ENCODE measurements at places on chromosomes 1 and 21. TPM values are rescaled to one million over a fixed set of nuclear protein-coding genes. Genes with fewer than 3 reads are reported as not detected.

Gene MMP23B
- 38.1 TPM for polyA plus RNA-seq

Gene UQCRHL
- 1.6 TPM for polyA plus RNA-seq

Gene IGSF9
- 0.65 TPM for polyA plus RNA-seq

GRCh38 chr1:153352523-153352922 is 3.9 kb upstream of the PGLYRP4 start:
- peak; percentile 64 for DNase-seq

- DNase-seq = no peak
These were observed 7.1 kb downstream of the POU3F1 start for GRCh38 chr1:38039331-38040088.

DNA sequence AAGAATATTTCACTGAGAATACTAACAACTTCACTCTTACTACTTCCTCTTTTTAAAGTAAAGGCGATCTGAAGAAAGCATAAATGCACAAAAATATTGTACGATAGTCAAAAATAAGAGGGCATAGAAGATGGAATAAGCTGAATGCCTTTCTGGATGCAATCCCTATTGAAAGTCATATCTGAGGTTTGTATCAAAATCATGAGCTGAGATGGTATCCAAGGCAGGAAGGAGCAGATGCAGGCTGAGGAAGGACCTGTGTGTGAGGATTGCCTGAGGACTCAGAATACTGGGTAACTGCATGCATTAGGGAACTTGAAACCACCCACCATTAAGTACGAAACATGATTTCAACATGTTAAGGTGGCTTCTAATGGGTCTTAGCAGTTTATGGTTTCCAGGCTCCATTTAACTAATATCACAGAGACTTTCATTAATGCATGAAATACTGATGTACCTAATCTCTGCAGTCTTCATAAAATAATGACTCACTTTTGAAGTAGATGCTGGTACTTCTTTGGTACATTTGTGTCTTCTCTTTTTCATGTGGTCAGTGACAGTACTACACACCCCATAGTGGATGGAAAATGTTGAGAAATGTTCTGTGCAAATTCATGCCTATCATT is 29.6 kb upstream of the RGS1 start:
- DNase-seq = no peak

DNA sequence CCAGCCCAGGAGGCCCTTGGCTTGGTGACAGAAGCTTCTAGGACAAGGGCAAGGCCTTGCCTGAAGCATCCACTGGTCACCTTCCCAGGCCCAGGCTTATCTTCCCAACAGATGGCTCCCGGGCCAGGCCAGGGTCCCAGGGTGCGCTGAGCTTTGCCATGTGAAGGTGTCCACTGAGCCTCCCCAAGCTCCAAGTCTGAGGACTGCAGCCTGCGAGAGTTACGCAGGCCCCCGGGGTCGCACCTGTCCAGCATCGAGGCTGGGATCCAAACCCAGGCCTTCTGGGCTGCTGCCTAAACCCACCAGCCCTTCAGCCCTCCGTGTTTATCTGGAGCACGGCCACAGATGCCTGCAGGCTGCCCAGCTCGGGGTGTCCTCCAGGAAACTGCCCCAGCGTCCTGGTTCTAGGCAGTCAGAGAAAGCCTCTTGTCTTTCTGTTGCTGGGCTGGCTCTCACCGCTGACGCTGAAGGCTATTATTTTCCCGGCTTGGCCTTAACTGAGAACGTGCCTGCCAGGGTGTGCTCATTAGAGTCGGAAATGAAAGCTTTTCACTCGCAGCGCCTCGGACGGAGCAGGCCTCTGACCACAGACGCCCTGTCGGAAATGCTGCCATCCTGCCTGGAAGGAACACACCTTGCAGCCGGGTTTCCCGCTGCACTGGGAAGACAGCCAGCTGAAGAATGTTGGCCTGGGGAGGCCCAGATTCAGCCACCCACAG is 71.4 kb downstream of the MEGF6 start:
- no peak for DNase-seq

Data from hindlimb muscle (tissue), 1 donor.